ENCODE measurements at places on chromosomes 3 and 15.
A peak's percentile ranks its signal among the peaks of the same experiment; 100 is the strongest.

GRCh38 chr3:50278880-50279224 lies at the start of gene LSMEM2:
TSS of gene LSMEM2 (plus strand) at chr3:50279087. CDS start at chr3:50279114, 27 bp downstream.
- no peak for DNase-seq

DNA sequence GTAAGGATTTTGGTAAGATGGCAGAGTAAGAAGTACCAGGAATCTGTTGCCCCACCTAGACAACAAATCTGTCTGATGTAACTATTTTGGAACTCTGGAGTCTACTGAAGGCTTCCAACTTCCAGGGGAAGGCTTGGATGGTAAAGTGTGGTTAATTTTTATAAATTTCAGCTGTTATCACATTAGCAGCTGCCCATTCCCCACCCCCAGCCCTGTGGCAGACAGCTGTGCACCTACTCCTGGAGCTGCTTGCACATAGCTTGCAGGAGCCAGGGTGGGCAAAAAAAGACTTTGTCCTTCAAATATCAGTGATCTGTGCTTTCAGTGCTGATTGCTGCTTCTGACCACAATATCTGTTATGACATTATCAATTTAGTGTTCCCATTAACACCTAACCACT lies 47.4 kb downstream of the FRMD5 start:
- no peak for DNase-seq

GRCh38 chr3:153319705-153320554 lies 157.9 kb downstream of the RAP2B start:
- no peak for DNase-seq

GRCh38 chr3:109685084-109686079 lies 348.0 kb upstream of the DPPA4 start:
- no peak for DNase-seq

- peak; percentile 89 for DNase-seq
Observed at GRCh38 chr3:15859507-15860013, 61.8 kb upstream of the ANKRD28 start.

- DNase-seq = no peak
Observed at GRCh38 chr3:65348398-65348995, 660.7 kb upstream of the ADAMTS9 start.

DNA sequence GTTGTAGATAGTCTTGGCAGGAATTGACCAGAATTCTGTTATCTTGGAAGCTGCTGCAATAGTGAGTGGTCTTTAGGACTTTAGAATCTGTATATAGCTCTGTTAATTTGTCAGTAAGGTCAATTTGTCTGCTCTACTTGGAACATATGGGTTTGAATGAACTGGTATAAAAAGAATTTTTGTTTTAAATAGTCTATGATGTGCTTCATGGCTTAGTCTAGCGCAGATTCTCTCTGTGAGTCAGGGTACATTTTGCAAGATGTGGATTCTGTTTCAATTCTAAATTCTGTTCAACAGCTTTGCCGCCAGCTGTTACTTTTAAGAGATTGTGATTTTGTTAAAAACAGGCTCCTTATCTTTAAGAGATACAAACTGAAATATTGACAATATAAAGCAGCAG lies 135.9 kb upstream of the AGBL1 start:
- no peak for DNase-seq

GRCh38 chr3:172150913-172151650 lies 111.7 kb downstream of the FNDC3B start:
- no peak for DNase-seq

GRCh38 chr3:98108162-98108561 lies 21.2 kb downstream of the OR5AC2 start:
- no peak for DNase-seq

- peak; percentile 40 for DNase-seq
Observed at GRCh38 chr15:31471731-31472430, 145.2 kb downstream of the KLF13 start.
